CD4-positive, alpha-beta T cell treated with Interleukin-6 at 100 ng/mL for 8 hours (primary cell): ENCODE measurements at places on chromosomes 1 and 21.

- DNase-seq = no peak
These were observed 137.3 kb downstream of the RERE start for GRCh38 chr1:8679929-8680663.

DNA sequence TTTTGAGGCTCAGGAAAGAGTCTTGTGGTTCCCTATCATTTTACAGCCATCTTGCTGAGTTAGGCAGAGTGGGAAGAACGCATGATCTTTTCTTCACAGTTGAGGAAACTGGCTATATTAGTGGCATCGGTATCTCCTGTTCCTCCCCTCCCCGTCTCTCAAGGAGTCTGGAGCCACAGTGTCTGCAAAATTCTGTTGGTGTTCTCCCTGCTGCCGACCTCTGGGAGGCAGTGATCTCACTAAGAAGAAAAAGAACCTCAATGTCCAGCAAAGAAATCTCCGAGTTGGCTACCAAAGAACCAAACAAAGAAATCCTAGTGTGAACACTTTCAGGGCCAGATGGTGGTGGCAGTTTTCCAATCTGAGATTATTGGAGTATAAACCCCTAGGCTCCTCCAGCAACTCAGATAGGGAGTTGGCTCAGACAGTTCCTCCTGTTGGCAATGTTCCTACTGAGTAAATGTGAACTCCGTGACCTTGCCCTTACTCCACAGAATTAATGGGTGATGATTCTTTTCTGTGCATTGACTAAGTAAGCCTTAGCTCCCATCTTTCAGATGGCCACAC is 41.2 kb downstream of the PRAMEF20 start:
- no peak for DNase-seq

GRCh38 chr1:228009116-228009827 is 2.5 kb downstream of the WNT3A start:
- DNase-seq = no peak

DNA sequence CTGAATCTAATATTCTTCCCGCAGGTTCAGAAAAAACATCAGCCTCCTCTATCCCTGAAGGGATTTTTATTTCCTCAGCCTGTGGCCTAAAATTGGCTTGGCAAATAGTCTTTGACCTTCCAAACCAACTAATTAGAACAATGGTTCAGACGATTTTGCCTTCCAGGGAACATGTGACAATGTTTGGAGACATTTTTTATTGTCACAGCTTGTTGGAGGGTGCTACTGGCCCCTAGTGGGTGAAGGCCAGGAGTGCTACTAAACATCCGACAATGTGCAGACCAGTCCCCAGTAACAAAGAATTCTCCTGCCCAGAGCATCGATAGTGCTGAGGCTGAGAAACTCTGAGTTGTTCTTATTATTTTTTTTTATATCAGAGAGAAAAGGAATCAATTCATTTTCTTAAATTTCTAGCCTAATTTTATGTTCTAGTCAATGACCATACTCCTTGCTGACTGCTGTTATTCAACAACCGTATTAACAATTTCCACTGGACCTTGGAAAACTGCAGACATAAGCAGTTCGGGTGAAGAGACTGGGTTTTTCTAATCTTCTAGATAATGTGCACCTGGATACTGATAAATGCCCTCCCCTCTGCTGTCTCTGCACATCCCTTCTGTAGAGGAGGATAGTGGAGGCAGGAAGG is 280.7 kb downstream of the LMX1A start:
- DNase-seq = no peak

- no peak for DNase-seq
These were observed 692 bp downstream of the SORT1 start for GRCh38 chr1:109396871-109397580.

GRCh38 chr1:223726380-223727001 is 14.2 kb downstream of the CAPN2 start:
- DNase-seq = peak; percentile 91

DNA sequence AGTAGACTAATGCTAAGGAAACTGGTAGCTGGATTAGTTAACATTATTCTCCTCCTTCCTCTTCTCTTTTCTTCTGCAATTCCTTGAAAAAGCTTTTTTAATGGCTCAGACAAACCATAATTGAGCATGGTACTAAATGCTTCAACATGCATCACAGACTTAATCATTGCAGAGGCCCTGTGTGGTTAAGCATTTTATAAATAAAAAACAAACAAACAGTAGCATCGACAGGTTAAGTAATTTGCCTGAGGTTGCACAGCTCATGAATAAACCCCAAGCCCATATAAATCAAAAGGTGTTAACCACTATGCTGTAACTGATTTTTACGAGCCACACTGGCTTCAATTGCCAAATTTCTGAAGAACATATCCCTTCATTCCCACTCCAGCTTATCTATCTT is 462.1 kb downstream of the LMO4 start:
- no peak for DNase-seq

DNA sequence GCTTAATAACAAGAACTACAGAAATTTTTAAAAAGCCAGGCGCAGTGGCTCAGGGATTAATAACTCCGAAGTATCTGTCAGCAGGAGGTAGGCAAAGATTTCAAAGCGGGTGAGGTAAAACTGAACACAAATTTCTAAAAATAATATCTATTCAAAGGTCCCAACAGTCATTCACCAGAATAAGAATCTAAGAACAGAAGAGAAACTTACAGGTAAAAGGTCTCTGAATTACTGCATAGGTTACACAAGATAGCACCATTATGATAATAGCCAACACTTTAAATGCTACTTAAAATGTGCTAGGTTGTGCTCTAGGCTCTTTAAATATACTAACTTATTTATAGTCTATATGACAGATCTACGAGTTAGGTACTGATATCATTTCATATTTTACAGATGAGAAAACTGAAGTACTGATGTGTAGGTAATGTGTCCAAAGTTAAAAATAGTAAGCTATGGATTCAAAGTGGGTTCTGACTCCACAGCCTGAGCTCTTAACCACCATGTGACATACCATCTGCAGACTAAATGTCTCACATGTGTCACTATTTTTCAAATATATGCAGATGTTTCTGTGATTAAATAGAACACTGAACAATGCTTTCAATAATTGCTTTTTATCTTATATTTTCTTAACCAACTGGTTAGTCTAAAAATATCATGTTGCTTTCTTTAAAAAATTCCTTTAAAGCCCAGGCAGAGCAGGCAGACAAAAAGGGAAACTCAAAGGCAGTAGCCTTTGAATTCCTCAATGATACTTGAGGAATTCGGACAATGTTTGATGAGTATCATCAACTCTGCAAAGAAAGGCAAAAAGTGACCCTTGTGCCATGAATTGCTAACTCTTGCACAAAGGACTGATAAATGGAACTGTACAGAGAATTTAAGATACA is 80.5 kb upstream of the TTC39A start:
- no peak for DNase-seq

GRCh38 chr1:36585569-36586548 is 103.1 kb upstream of the CSF3R start:
- no peak for DNase-seq

DNA sequence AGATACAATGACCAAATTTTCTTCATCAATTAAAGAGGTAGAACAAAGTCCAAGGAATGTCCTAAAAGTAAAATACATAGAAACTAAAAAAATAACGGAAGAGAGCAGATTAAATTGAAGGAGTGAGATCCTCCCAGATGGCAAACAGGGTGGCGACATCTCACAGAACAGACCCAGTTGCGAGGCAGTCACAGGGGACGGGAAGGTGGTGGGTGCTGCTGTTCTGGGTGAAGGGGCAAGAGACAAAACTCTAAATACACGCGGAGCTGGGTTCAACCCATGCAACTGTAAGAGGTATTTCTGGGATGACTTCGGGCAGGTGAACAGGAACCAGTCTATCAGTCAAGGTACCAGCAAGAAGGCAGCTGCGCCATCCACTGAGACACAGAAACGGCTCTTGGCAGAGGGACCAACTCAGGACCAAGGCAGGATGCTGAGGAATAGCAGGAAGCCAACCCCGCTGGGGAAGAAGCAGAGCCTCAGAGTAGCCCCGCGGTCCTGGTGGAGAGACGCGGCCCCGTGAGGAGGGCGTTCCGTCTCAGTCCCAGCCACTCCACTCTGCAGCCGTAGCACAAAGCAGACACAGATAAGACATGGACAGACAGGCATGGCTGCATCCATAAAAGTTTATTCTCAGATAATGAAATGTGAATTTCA is 32.2 kb downstream of the WDR4 start:
- no peak for DNase-seq

DNA sequence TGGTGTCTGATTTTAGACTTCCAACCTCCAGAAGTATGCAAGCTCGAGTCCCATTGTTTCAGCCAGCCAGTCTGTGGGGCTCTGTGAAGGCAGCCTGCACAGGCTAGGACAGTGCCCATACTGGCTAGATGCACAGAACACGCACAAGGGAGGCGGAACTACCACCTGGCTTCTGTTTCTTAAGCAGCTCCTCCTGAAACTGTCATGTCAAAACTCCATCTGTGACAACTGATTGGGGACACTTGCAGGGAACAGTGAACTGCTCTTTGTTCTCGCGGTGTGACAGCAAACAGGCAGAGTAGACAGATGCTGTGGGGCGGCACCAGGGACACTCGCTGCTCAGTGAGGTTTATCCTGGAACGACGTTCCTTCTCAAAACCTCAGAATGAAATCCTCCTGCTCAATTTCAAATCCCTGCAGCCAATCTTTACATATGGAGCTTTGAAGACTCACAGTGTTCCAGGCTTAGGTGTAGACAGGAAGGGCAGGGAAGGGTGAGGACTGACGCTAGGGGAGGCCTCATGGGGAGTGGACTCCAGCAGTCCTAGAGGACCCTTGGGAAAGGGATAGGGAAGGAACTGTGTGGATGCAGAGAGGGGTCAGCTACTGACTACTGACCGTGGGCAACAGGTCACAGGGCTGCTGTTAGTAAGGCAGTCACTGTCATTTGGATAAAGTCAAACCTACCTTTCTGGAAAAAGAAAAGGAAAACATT is 73.8 kb downstream of the ERG start:
- no peak for DNase-seq

DNA sequence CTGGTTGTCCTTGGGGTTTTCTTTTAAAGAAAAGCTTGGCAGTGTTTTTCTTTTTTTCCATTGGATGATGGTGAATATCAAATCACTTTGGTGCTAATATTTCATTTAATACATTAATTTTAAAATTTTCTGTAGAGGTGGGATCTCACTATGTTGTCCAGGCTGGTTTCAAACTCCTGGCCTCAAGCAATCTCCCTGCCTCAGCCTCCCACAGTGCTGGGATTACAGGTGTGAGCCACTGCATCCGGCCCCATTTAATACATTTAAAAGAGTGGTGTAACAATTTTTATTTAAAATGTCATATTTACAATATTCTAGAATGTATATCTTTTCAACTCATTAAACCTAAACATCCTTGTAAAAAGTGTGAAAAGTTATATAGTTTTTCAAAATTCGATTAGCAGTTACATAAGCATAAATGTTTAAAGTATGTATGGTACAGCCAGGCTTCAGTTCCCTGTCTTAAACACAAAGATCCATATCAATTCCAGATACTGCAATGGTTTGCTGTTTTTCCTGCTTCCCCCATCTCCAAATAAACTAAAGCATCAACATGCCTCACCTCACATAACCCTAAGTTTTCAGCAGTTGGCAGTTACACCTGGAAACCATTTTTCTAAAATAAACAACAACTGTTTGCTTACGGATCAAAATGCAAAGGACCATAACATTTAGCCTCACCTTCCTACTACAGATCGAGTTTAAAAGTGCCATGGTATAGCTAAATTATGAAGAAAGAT is 8.9 kb upstream of the LGALS8 start:
- DNase-seq = no peak

- no peak for DNase-seq
These were observed 355.8 kb upstream of the LYPLAL1 start for GRCh38 chr1:218817691-218818465.

DNA sequence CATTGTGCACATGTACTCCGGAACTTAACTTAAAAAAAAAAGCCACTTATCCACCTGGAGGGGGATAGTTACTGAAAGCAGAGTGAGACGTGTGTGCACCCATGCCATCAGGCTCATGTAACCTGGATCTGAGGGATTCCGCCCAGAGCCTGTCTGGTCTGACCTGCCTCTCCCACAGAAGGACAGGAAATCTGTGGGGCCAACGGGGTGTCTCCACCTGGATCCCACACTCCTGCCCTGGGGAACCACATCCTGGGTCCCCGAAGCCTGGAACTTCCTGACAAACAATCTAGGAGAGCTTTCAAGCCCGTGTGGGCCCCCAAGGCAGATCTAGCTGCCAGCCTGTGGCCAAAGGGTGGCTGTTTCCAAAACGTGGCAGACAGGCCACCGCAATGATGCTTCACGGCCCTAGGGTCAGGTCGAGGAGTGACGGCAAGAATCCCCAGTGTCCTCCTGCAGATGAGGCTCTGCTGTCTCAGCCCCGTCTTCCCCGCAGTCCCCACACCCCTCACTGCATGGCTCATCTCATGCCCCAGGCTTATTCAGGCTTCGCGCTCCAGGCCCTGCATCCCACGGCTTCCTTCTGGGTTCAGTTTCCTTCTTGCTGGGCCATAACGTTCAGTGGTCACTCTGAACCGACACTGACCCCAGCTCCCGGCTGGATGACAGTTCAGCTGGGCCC is 21.0 kb upstream of the PCBP3 start:
- DNase-seq = no peak

GRCh38 chr1:209873067-209873799 is 45.5 kb downstream of the UTP25 start:
- DNase-seq = no peak

DNA sequence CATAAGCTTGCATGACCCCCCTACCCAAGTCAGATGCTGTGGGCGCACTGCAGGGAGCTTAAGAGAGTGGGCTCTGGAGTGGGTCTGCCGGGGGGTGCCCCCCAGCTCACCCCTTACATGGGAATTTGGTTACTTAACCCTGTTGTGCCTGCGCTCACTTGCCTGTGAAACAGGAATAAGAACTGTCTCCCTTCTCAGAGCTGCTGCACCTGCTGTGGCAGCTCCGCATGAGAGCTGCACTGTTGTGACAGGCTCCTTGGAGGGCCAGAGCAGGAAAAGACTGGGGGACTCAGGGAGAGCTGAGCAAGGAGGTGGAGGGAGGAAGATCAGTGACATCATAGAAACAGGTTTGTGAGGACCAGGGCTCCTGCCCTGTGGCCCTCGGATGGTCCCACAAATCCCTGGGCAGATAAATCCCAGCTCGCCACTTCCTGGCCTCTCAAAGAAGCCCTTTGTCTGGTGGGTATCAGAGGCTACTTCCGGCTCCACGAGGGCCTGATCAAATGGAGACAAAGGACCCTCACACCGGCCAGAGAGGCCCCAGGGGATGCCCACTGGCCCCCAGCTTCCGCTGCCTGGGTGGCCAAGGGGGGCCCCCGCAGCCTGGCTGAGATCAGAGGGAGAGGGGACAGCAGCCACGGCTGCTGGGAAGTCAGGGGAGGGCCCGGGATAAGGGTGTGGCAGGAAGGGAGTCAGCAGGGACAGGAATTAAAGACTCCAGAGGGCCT is 28.9 kb upstream of the LAPTM5 start:
- no peak for DNase-seq
